Lower leg skin (tissue), 4 donors: ENCODE measurements at places on chromosomes 16 and 17. TPM values are rescaled to one million over a fixed set of nuclear protein-coding genes. Genes with fewer than 3 reads are reported as not detected.

The HID1 gene
- 11.6 TPM for total RNA-seq

The OTOP3 gene
- total RNA-seq: not detected

The ALOX12 gene
- total RNA-seq: 32.5 TPM

The CACNG1 gene
- not detected for total RNA-seq

The SLC5A11 gene
- total RNA-seq: not detected

The KRT39 gene
- total RNA-seq: not detected

The CACNG3 gene
- total RNA-seq: not detected

The NGFR gene
- 25.4 TPM for total RNA-seq

The TBC1D3B gene
- total RNA-seq: 4.7 TPM

The SOX9 gene
- total RNA-seq: 56.2 TPM

The AGRP gene
- not detected for total RNA-seq

The NPIPA2 gene
- 2.0 TPM for total RNA-seq

The DHRS7C gene
- not detected for total RNA-seq

The ADGRG3 gene
- total RNA-seq: 0.25 TPM

The MRPL38 gene
- 50.1 TPM for total RNA-seq

The HS3ST3B1 gene
- total RNA-seq: 18.1 TPM

The RSL1D1 gene
- 105 TPM for total RNA-seq

The PDE6G gene
- 1.1 TPM for total RNA-seq

The CDH8 gene
- 0.25 TPM for total RNA-seq

The NPIPA1 gene
- 46.3 TPM for total RNA-seq

The MT3 gene
- total RNA-seq: not detected

The LITAFD gene
- total RNA-seq: not detected

The PIRT gene
- total RNA-seq: 0.42 TPM
